ENCODE measurements at places on chromosomes 3 and 15.

DNA sequence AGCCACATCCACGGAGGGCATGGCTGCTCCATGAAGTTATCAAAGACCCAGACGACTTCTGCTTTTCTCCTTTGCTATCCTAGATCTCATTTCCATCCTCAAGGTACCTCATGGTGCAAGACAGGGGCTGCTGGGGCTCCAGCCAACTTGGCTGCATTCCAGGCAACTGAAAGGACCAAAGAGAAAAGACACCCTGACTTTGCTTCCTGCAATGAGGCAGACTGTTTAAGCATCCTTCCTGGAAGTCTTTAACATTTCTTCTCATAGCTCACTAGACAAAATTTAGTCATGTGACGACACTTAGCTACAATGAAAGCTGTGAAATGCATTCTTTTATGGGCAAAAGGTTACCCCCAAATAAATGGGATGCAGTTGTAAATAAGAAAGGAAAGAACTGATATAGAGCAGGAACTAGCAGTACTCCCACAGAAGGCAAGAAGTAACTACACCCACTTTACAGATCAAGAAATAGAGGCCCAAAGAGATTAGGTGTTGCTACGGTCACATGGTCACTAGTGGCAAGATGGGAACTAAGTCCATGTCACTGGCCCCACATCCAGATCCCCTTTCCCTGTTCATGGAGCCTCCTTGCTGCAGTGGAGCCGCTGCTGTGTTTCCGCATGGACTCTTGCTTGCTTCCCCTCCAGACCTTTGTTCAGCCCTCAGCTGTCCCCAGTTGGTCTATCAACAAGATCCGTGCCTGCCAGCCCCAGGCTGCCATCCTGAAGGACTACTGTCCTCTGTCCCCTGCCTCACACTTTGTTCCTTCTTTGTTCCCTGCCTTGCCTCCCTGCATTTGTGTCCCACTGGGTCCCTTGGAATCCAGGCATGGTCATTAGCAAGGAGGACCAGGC lies 107.0 kb downstream of the XXYLT1 start:
- DNase-seq, result no peak

GRCh38 chr3:60912876-60913275 lies 338.4 kb downstream of the FHIT start:
- DNase-seq, result no peak

GRCh38 chr3:29329986-29330890 lies 49.4 kb downstream of the RBMS3 start:
- no peak for DNase-seq

DNA sequence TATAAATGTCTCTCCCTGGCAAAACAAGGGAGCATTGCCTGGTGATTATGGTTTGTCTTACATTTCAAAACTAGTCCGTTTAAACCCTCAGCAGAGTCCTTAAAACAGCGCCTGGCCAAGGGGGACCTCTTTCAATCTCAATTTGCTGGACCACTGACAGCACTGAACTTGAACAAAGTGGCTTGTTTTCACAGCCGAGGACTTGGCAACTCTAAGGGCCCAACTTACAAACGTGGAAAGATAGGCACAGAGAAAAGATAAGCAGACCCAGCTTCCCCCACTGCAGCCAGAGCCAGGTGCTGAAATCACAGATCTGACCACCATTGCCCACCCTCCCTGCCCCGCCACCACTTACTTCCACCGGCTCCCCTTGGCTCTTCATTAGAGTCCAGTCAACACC lies 336.4 kb upstream of the ICE2 start:
- no peak for DNase-seq

DNA sequence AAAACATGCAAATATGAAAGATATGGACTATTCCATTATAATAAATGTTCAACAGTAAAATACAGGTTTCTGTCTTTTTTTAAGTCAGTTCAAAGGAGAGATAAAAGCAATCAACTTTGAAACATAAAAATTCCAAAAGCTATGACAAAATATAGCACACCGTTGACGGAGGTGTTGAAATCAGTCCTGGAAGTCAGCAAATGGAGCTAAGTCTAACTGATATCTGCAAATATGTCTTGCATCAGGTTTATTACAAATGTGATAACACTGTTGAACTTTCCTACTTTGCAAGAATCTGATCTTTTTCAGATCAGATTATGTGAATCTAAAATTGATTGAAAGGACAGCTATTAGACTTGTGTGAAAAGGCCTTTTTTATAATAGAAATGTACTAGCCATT lies 300.7 kb downstream of the SHOX2 start:
- no peak for DNase-seq

- no peak for DNase-seq
Measured at GRCh38 chr3:94285872-94286271, 223.0 kb downstream of the NSUN3 start.

DNA sequence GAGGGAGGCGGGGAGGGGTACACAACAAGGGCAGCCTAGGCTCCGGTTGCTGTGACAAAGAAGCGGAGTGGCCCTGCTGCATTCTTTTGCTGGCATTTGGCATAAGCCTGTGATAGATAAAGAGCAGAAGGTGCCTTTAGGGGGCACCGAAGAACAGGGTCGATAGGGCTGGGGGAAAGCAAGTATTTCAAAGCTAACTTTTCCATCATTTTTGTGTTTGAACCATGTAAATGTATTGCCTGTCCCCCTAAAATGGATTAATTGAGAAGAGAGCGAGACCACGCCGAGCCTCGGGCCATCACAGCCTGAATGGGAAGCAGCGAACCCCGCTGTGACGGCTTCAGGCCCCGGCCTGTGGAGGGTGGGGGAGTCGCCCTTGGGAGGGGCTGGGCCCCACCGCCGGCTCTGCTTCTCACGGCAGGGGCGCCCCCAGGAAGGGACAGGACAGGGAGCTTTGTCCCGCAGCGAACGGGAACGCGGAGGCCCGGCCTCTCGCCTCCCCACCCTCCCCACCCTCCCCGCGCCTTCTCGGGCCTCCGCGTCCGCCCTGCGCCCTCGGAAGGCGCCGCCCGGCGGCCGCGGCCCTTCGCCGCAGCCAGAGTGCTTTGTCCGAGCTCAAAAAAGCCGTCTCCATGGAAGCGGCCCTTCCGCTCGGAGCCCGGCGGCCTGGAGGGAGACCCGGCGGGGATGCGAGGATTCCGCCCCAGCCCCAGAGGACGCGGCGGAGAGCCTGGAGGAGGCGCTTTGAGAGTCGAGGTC lies 32.4 kb upstream of the ALDH1L1 start:
- peak; percentile 32 for DNase-seq

DNA sequence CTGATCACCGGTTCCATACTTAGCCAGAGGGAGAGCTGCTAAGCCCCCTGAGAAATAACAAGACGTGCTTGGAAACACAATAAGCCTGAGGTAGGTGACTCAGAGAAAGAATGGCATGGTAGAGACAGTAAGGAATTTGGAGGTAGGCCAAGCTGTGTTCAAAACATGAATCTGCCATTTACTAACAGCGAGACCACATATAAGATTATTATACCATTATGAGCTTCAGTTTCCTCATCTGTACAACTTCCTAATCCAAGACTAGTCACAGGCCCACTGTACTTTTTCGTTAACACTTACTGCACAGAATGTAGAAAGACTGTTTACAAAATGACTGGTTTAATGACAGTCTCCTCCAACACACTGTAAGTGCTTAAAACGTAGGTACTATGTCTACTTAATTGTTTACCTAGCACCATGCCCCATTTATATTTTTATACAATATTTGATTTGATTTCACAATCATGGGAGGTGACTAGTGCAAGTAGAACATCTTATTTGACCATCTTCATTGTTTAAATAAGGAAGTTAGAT lies 25.7 kb downstream of the ATOSA start:
- no peak for DNase-seq

GRCh38 chr3:31729082-31729481 lies 196.4 kb downstream of the STT3B start:
- DNase-seq, result no peak

DNA sequence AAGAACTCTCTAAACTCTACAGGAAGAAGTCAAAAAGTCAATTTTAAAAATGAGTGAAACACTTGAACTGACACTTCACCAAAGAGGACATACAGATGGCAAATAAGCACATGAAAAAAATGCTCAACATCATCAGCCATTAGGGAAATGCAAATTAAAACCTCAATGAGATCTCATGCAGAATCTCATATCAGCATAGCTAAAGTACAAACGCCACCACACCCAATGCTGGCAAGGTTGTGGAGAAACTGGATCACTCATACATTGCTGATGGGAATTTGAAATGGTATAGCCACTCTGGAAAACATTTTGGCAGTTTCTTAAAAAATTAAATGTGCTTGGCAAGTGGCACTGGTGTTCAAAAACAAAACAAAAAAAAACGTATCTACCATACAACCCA lies 34.2 kb downstream of the MEGF11 start:
- no peak for DNase-seq

- no peak for DNase-seq
Measured at GRCh38 chr15:48675436-48675835, 29.9 kb upstream of the FBN1 start.

DNA sequence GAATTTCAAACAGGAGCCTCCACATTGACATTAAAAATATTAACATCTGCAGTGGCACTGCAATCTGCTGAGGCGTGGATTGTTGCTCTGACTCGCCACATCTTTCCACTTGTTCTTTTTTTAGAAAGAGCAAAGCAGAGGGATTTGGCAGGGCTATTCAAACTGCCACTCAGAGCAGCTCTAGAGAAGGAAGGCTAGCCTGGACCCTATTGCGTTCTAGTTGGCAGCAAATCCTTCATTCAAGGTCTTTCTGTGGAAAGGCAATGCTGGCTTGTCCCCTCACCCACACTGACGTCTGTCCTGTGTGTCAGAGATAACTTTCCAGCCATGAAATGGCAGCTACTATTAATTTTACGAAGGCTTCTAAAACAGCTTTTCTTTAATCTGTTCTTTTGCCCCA lies 483.2 kb upstream of the SGO1 start:
- peak; percentile 51 for DNase-seq

DNA sequence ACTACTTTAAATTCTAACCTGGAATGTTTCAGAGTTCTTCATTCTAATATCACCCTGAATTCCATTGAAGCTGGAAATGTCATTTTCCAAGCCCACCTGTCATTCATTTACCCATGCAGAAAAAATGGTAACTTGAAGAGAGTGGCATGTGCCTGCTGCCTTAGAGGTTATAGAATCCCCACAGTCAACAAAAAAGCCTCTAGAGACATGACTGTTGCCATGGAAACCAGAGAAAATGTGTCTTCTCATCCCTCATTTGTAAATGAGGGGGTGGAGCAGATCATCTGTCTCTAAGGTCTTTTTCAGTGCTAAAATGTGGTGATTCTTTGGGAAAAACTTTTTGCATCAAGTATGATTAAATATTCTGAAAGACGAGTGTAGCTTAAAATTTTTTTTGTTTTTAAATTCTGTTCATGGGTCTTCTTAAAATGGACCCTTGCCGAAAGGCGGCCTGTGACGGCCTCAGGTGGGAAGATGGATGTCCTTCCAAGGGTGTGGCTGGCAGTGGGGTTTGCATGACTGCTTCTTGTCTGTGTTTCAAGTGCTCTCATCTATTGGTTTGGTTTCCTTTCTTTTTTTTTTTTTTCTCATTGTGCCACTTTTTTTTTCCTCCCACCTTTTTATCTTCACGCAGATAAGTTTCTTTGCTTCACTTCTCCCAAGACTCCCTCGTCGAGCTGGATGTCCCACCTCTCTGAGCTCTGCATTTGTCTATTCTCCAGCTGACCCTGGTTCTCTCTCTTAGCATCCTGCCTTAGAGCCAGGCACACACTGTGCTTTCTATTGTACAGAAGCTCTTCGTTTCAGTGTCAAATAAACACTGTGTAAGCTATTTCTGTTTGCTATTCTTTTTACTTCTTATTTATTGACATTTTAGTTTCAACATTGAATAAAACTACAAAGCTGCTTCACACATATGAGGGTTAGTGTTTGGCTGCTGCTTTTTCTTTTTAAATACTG lies 23.0 kb downstream of the TPM1 start:
- DNase-seq, result peak; percentile 36

GRCh38 chr3:33187368-33187634 lies 31.3 kb downstream of the SUSD5 start:
- DNase-seq, result no peak

GRCh38 chr3:157398598-157398997 lies 38.1 kb upstream of the PTX3 start:
- no peak for DNase-seq

DNA sequence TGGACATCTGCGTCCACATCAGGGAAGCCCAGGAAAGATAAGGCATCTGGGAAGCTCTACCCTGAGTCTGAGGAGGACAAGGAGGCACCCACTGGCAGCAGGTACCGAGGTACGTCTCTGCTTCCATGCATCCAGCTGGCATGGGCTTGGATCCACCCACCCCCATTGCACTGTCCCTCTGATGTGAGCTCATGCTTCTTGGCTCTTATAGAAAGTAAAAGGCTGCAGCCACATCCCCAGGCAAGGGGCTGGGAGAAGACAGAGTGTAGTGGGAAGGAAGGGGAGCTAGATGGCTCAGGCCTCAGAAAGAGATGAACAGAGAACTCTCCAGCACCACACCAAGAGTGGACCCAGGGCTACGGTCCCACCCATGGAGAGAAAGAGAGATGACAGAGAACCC lies 18.2 kb downstream of the PTH1R start:
- DNase-seq, result no peak

- DNase-seq, result no peak
Measured at GRCh38 chr15:62512904-62513303, 347.8 kb upstream of the C2CD4B start.

DNA sequence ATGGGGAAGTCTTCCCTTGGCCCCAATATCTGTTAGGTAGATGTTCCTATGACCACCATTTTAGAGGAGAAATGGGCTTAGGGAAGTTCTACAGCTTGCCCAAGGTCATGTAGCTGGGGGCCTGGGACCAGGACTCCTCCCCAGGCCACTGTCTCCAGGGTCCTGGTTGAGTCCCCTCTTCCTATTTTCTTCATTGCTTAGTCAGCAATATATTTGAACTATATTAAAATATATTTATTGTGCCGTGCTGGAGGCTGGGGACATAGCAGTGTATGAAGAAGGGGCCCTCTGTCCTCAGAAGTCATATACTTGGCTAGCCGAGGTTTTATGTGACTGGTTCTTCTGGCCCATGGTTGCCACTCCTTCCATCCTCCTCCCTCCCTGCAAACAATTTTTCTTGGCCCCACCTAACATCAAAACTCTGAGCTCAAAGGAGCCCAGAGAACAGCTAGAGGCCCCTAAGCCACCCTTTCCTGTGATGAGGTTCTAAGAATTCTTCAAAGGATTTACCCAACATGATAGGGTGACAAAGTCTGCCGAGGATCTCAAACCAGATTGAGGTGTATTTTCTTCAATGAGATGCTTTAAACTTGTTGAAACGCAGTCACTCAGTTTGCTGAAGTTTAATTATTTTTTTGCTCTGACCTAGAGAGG lies 121.2 kb upstream of the RASGRP1 start:
- DNase-seq, result no peak

DNA sequence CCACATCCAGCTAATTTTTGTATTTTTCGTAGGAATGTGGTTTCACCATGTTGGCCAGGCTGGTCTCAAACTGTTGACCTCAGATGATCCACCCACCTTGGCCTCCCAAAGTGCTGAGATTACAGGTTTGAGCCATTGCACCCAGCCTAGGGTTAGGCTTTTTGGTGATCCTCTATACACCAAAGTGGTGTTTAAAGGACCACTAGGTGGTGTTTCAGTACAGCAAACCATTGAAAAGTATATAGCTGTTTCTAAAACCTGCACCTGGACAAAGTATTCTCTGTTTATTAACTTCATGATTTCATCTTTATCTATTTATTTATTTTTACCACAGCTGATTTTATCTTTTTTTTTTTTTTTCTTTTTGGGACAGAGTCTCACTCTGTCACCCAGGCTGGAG lies 68.4 kb downstream of the MINDY2 start:
- DNase-seq, result no peak

Data from Ammon's horn (tissue), 1 donor.